ENCODE measurements at places on chromosomes 2 and 18.

DNA sequence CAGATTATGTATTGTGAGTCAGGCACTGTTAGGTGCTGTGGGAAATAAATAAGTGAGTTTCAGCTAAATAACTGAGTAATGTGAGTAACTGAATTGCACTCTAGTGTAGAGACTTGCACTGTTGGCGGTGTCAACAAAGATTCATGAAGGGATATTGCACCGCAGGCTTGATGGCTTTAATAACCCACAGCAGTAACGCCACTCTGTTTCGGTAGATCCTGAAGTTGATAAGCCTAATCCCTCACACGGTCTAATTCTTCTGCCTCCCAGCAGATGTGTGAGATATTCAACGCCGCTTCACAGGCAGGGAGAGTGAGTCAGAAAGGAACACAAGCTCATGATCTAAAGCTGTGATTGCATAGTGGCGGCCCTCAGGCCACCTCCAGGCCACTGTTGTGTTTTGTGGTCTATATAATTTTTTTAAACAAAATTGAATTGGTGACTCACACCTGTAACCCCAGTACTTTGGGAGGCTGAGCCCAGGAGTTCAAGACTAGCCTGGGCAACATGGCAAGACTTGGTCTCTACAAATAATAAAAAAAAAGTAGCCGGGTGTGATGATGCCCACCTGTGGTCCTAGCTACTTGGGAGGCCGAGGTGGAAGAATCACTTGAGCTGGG is 94.3 kb downstream of the LIPG start:
- no peak for DNase-seq

DNA sequence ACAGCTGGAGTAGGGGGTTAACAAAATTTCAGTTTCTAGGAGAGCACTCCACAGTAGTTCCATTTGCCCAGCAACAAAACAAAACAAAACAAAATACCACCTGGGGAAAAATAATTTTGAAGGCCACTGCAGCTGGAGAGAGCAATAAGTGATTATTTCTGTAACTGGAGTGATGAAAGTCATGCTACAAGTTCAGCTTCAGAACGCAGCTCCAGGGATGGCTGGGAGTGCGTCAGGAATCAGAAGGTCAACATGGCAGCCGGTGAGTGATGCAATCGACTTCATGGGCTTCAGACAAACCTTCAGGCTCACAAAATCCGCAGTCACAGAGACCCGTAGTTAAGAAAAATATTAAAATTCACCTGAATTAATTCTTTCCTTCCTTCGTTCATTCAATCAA is 41.0 kb downstream of the ABHD3 start:
- no peak for DNase-seq

DNA sequence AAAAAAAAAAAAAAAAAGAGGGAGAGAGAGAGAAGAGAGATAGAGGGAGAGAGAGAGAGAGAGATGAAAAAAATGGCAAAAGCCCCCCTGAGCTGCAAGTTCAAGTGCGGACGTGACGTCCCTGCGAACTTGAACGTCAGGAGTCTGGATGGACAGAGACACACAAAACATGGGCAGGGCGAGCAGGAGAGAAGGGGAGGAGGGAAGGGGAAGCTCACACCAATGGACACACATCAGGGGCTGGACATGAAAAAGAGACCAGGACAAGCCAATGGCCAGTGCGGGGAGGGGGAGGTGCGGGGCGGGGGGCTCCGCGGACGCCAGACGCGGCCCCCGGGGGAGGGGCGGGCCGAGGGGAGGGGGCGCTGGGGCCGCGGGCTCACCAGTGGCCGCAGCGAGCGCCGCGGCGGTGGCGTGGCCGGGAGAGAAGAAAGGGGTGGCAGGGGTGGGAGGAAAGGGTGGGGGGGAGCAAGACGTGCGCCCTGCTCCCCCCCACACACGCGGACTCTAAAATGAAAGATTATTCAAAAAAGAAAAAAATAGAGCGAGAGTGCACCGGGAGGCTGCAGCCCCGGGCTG is at the start of gene BCL11A:
Gene BCL11A, minus strand, starts transcription at position 160 of the 579 bp plus-strand sequence. CDS start 384 bp downstream, outside the sequence.
- DNase-seq: no peak

DNA sequence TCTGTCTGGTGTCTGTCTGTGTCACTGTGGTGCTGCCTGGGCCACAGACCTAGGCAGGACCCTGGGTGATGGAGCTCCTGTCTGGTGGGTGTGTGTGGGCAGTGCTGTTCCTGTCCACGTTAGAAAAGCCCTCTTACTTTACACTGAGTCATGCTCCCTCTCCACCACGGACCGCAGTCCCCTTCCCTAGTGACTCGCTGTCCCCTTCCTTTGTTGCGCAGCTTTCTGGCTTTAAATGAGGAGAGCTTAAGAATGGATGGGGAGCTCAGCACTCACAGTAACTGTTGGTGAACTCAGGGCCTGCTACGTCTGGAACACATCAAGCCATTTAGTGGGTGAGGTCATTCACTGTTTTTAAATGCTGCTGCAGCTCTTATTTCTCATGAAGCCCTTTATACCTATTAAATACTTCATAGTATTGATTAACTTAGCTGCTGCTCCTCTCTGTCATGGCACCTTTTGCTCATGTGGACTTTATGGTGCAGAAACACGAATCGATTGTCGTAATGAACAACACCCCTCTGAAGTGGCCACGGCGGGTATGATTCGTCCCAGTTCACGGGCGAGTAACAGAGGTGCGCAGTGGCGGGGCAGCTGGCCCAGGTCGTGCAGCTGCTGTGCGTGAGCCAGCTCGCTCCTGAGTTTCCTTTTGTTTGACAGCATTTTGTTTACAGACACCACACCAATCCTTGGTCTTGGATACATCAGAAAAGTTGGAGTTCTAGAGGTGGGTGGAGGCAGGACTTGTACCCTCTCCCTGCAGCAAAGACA is 100.4 kb downstream of the LDLRAD4 start:
- DNase-seq: no peak

DNA sequence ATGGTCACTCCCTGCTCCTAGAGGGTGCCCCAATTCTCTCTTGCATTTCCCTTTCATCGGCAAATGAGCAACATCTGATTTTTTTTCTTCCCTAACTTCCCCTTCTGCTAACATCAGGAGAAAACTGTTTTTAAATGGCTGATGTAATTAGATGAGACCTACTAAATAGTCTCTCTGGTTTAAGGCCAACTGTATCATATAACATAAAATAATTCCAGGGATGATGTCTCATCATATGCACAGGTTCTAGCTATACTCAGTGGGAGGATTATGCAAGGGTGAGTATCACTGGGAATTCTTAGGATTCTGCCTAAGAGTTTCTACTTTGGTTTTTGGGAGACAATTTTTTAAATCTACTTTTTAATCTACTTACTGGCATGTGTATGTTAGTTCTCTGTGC is 193.4 kb downstream of the PARD3B start:
- no peak for DNase-seq

GRCh38 chr18:46010676-46011075 is 43.5 kb upstream of the EPG5 start:
- DNase-seq: no peak

Measured in CD4-positive, alpha-beta T cell treated with Interleukin-17A for 1 hour (primary cell).